ENCODE measurements at places on chromosomes 4 and X.

DNA sequence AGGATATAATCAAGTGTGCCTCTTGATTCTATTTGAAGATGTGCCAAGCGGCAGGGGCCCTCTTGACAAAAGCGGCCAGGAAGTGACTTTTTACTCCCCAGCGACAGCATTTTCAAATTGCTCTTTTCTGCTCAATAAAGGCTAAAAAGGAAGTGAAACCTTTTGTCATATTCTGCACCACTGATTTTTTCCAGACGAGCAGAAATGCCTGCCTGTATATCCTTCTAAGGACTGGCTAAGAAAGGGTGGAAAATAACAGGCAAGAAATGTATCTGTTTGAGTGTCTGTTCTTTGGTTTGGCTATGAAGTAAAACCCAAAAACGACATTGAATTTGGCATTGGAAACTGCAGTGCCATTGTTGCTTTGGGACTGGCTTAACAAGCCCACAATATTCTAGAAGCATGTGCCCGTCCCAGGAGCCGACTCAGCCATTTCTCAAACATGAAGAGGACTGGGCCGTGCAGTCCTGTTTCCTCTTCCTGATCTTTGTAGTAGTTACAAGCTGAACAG is 25.4 kb downstream of the TMSB4X start:
- peak; percentile 8 for DNase-seq

DNA sequence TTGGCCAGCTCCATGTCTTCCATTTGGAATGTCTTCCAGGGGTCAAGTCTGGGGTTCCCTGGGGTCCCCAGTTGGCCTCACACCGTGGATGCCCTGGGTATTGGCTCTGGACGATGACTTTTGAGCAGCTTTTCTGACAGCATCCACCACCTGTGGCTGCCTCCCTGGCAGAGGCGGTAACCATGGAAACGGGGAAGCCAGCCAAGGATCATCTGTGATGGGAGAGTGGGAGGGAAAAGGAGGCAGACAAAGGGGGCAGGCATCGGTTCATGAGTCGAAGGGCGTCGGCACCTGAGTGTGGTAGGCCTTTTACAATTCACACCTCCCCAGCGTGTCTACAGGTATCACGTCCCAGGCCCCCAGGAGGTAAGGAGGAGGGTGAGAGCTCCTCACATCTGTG is 152.2 kb downstream of the ASMT start:
- no peak for DNase-seq

GRCh38 chrX:114071412-114071811 is 512.5 kb upstream of the HTR2C start:
- no peak for DNase-seq

DNA sequence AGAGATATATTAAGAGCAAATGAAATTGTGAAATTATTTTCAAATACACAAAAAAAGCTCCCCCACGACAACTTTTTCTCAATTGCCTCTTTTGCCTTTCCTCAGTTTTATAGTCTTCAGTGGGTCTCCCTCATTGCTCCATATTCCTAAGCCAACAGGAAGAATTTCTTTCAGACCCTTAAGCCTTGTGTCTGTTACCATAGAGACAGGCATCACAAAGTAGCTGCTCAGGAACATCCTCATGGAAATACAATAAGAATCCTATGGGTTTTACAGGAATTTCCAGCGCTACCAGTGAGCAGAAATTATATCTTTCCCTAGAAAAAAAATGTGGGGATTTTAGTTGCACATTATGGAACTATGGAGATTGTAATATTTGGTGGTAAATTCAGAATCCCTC is 121.9 kb upstream of the DMD start:
- DNase-seq: no peak

DNA sequence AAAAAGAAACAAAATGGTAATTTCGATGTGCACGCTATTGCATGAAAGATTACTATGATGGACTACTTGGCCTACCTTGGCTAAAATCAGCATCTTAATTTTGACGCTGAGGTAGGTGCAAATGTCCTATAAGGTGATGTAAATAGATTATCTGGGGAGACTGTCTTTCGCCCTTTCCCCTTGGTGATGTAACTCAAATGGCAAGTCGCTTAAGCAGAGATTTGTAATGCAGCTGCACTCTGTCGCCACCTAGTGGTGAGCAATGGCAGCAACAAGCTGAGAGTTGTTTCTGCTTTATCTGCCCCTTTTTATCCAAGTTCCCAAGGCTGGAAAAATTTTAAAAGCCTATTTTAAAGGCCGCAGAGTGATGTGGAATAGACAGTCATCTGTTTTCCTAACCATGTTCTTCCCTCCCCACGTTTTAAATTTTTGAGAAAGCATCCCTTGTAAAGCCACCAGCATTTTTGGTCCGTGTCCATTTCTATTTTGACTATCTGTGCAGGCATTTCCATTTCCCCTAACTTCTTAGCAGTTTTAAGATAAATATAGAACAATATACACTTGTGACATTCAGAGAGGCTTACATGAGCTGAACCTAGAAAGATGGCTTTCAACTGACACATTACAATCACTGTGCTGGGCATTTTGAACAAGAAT is 62.4 kb upstream of the PDLIM3 start:
- DNase-seq: peak; percentile 56

Data from substantia nigra (tissue), 51 donors.